ENCODE measurements at places on chromosomes 16 and 17. TPM values are rescaled to one million over a fixed set of nuclear protein-coding genes. Genes with fewer than 3 reads are reported as not detected.

Gene CCL14
- total RNA-seq: not detected

Gene NOD2
- not detected for total RNA-seq

Gene TEX19
- total RNA-seq: under 0.01 TPM

Gene SOCS1
- 9.8 TPM for total RNA-seq

Gene PARD6A
- 0.47 TPM for total RNA-seq

Gene CHD9
- 32.7 TPM for total RNA-seq

Gene HOXB8
- not detected for total RNA-seq

Gene PPP1R27
- not detected for total RNA-seq

Gene BANP
- 28.9 TPM for total RNA-seq

Gene TBX21
- total RNA-seq: not detected

Gene RNF43
- under 0.01 TPM for total RNA-seq

Gene CHTF18
- 3.0 TPM for total RNA-seq

Gene GJD3
- total RNA-seq: 2.4 TPM
